HCT116 (cell line): ENCODE measurements at places on chromosomes 2 and 18. TPM values are rescaled to one million over a fixed set of nuclear protein-coding genes. Genes with fewer than 3 reads are reported as not detected.

HSBP1L1 gene
- total RNA-seq: 41.4 TPM

PFN4 gene
- total RNA-seq: not detected

TXNDC2 gene
- total RNA-seq: 0.12 TPM

HOXD1 gene
- not detected for total RNA-seq

PRADC1 gene
- 8.6 TPM for total RNA-seq

ATP6V1C2 gene
- 2.0 TPM for total RNA-seq

CAPN13 gene
- 0.25 TPM for total RNA-seq

MATN3 gene
- total RNA-seq: not detected

NOL4 gene
- total RNA-seq: not detected

SUMO1 gene
- 130 TPM for total RNA-seq
